ENCODE measurements at places on chromosomes 6 and 20. TPM values are rescaled to one million over a fixed set of nuclear protein-coding genes. Genes with fewer than 3 reads are reported as not detected.

The GLP1R gene
- total RNA-seq: under 0.01 TPM

DNA sequence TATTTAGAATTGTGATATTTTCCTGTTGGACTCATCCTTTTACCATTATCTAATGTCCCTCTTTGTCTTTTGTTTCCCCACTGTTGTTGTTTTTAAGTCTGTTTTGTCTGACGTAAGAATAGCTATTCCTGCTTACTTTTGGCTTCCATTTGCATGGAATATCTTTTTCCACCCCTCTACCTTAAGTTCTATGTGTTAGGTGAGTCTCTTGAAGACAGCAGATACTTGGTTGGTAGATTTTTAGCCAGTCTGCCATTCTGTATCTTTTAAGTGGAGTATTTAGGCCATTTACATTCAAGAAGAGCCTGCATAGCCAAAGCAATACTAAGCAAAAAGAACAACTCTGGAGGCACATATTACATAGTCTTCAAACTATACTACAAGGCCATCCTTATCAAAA is 39.2 kb downstream of the CTCFL start:
- DNase-seq: no peak

DNA sequence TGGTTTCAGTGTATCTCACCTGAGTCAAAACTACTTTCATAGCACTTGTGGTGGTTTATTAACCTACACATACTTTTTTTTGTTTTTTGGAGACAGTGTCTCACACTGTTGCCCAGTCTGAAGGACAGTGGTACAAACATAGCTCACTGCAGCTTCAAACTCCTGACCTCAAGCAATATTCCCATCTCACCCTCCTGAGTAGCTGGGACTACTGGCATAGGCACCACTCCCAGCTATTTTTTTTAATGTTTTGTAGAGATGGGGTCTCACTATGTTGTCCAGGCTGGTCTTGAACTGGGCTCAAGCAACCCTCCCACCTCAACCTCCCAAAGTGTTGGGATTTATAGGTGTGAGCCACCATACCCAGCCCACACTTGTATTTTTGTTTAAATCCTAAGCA is 49.7 kb downstream of the STAU1 start:
- no peak for DNase-seq

GRCh38 chr6:102298051-102298450 is 904.5 kb downstream of the GRIK2 start:
- no peak for DNase-seq

DNA sequence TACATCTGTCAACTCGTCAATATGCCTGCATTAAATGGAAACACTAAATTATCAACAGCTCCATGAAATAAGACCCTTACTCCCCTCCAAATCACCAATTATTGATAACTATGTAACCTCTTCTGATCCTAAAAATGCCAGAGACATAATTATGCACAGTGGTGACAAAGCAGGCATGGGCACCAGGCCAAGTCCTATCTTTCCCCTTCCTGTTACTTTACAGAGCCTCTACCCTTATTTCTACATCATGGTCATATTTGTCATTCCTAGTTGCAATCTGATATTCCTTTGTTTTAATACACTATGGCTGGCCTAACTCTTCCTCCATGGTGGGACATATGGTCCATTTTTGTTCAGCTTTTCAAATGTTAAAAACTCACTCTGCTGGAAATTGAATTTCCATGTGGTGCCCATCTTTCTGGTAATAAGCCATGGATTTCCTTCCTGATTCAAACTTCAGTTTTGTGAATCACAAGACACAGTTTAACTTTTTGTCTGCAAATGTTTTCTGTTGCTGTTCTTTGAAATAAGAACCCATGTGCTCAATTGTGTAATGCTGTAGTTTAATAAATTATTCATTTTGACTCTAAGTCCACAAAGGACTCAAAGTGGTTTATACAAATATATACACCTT is 41.8 kb upstream of the ARFGEF2 start:
- peak; percentile 74 for DNase-seq

The FAM83C gene
- total RNA-seq: not detected

The MLN gene
- total RNA-seq: not detected

- DNase-seq: no peak
Measured at GRCh38 chr6:32763421-32763820, at the start of gene HLA-DQB2. TSS of gene HLA-DQB2 (minus strand) at chr6:32763532. CDS start at chr6:32763470, 62 bp downstream.

Measured in muscle of leg (tissue), 16 donors.